Umbilical cord (tissue), 2 donors: ENCODE measurements at places on chromosomes 1 and 21. TPM values are rescaled to one million over a fixed set of nuclear protein-coding genes. Genes with fewer than 3 reads are reported as not detected.

The ANGPTL3 gene
- total RNA-seq, result 16.1 TPM

The KRTAP7-1 gene
- total RNA-seq, result 10.1 TPM

The HUNK gene
- 3.1 TPM for total RNA-seq

The FAAH gene
- 0.72 TPM for total RNA-seq

The PTPN22 gene
- 3.1 TPM for total RNA-seq

The RAB42 gene
- total RNA-seq, result 7.0 TPM

The CLDN17 gene
- not detected for total RNA-seq

The TRIM45 gene
- 12.0 TPM for total RNA-seq

The CHIA gene
- 5.3 TPM for total RNA-seq

The C1orf94 gene
- total RNA-seq, result 0.72 TPM

The CFAP74 gene
- 4.6 TPM for total RNA-seq

The SH2D1B gene
- not detected for total RNA-seq

The CASZ1 gene
- 3.9 TPM for total RNA-seq

The IVL gene
- 14.2 TPM for total RNA-seq

The S1PR1 gene
- total RNA-seq, result 27.7 TPM

The VANGL2 gene
- total RNA-seq, result 1.9 TPM

The CYP4X1 gene
- total RNA-seq, result not detected

The SLAMF1 gene
- 0.24 TPM for total RNA-seq

The TBX15 gene
- total RNA-seq, result 4.1 TPM

The OR14K1 gene
- not detected for total RNA-seq

The JAM2 gene
- 35.9 TPM for total RNA-seq

The SH2D2A gene
- 0.48 TPM for total RNA-seq

The KAZN gene
- 9.4 TPM for total RNA-seq

The PHGDH gene
- total RNA-seq, result 62.8 TPM

The COL16A1 gene
- total RNA-seq, result 570 TPM

The SLC5A9 gene
- 1.9 TPM for total RNA-seq
